SW 1271 (cell line): ENCODE measurements at places on chromosomes 6 and 20.

GRCh38 chr6:85456782-85457181, 6.9 kb downstream of the NT5E start:
- DNase-seq, result peak; percentile 38

GRCh38 chr6:40425192-40425919, 161.8 kb downstream of the LRFN2 start:
- no peak for DNase-seq

GRCh38 chr6:160810238-160810637, 108.2 kb downstream of the PLG start:
- DNase-seq, result no peak

- no peak for DNase-seq
Observed at GRCh38 chr6:24876499-24877465, 59.0 kb downstream of the RIPOR2 start.

- no peak for DNase-seq
Observed at GRCh38 chr6:37936150-37936549, 116.6 kb downstream of the ZFAND3 start.

GRCh38 chr6:147311218-147311617, 107.0 kb downstream of the STXBP5 start:
- no peak for DNase-seq

GRCh38 chr20:54095824-54096223, 25.4 kb upstream of the BCAS1 start:
- no peak for DNase-seq

GRCh38 chr6:101876431-101876830, 482.9 kb downstream of the GRIK2 start:
- DNase-seq, result no peak

DNA sequence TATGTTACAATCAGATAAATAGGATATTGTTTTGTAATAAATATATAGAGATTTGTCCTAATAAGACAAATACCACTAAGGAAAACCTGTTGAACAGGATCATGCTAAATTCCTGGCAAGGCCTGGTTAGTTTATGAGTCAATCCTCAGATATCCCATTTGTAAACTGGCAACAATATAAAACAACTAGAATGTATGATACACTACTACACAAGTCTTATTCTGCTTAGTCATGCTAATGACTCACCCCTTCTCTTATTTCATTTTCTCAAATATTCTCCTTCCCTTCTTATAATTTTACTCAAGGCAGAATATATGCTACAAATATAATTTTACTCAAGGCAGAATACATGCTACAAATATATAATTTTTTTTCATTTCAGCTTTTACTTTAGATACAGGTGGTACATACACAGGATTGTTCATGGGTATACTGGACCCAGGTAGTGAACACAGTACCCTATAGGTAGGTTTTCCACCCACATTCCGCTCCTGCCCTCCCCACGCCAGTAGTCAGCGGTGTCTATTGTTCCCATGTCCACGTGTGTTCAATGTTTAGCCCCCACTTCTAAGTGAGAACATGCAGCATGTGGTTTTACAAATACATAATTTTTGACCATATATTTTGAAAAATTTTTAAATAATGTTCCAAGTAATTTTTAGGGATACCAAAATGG, 6.3 kb downstream of the OSER1 start:
- DNase-seq, result peak; percentile 77

- no peak for DNase-seq
Observed at GRCh38 chr6:3414327-3415081, 42.3 kb downstream of the SLC22A23 start.

GRCh38 chr20:62786157-62786556, 10.1 kb upstream of the MRGBP start:
- DNase-seq, result no peak

GRCh38 chr6:130969791-130970491, 93.1 kb downstream of the EPB41L2 start:
- no peak for DNase-seq

GRCh38 chr6:3466488-3467219, 9.8 kb upstream of the SLC22A23 start:
- no peak for DNase-seq

DNA sequence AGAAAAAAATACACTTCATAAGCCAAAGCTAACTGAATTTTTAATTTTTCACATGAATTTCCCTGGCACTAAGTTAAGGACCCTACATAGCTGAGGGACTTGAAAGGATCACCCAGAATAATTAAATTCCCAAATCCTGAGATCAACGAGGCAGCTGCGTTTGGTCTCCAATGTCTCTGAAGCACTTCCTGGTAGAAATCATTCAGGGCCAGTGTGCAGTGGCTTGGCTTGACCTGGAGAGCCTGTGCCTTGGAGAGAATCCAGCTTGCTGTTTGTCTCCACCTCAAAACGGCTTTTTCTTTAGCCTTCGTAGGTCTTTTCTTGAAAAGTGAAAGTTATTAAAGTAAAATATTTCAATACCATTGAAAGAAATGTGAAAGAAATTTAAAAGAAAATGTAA, 92.4 kb downstream of the SMOC2 start:
- DNase-seq, result no peak

DNA sequence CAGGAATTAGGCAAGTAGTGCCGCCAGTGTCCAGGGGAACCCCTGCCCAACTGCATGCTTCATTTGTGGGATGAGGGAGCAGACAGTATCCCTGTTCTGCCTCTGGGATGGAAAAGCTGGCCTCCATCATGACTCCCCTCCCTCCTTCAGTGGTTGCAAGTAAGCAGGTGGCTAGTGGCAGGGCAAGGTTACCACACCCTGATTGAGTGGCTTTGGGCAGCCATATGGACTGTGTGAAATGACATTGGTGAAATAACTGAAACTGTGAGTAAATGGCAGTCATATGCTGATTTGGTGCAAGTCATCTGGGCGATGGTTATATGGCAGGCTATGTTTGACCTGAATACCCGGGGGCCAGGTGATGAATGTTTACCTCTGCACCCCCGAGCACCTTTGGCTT, 33.0 kb downstream of the HDDC2 start:
- no peak for DNase-seq

DNA sequence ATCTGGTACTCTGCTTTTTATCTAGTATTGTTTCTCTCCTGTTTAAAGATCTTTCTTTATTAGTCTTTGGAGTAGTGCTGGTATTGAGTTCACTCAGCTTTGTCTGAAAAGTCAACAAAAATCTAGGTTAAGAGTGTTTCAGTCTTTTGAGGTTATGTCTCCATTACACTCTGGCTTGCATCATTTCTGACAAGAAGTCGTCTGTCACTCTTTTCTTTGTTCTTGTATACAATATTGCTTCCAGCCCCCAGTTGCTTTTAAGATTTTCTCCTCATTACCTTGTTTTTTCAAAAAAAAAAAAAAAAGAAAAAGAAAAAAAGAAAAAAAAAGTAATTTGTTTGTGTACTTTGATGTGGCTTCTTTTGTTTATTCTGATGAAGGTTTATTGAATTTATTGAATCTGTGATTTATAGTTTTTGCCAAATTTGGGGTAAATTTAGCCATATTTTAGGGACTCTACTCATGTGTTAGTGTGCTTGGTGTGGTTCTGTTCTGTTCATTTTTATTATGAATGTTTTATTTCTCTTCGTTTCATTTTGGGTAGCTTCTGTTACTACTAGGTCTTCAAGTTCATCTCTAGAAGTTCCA, 408.9 kb downstream of the CDKAL1 start:
- DNase-seq, result no peak

DNA sequence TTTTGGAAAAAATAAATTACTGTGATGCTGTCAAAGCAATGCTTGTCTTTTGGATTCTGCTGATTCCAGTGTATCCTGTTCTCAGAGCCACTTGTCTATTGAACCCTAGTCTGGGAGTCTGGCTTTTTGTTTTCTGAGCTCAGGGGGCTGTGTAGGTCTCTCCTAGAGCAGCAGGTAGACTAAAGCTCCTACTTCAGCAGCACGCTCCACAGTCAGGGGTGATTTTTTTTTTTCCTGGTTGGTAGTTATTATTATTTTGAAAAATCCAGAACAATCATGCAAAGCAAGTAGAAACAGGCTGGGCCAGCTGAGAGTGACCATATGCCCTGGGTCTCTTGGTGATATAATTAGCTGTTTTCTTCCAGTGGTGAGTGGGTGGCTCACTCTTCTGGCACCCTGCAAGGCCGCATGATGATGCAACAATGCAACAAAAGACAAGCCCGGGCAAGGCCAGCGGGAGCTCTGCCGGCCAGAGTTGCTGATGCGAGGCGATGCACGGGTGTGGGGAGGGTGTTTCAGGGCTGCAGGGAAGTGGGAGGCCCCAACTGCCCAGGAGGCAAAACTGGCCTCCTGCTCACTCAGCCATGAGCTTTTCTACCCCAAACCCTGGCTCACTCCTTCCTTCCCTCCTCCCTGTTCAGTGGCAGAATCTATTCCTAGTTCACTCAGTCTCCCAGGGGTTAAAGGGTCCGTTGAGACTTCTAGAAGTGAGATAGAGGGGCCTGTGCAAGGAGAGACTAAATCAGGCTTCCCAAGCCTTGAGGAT, 11.5 kb upstream of the CDKN1A start:
- no peak for DNase-seq

DNA sequence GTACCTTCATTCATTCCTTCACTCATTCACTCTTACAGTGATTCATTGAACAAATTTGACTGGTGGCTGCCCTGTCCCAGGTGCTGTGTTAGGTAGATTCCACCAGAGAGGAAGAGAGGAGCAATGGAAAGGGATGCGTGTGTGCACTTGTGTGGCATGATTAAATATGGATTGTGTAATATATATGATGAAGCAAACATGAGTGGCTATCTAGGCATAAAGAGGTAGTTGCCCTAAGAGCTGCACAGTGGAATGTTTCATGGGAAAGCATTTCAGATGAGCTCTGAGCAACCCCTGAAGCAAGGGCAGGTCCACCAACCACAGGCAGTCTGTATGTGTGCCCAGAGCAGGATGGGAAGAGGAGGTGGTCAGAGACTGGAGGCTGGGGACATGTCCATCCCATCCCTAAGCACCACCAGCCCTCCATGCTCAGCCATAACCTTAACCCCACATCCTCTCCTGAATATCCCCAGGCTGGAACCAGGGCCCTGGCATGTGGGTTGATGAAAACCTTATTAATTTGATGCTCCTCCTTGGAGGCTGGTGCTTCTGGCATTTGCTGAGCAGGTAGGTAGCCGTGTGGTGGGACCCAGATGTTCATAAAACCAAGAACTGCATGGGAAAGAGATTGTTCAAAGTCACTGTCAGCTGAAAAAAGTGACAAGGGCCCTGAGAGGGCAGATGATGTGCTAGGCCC, 226.2 kb downstream of the SYNDIG1 start:
- no peak for DNase-seq

DNA sequence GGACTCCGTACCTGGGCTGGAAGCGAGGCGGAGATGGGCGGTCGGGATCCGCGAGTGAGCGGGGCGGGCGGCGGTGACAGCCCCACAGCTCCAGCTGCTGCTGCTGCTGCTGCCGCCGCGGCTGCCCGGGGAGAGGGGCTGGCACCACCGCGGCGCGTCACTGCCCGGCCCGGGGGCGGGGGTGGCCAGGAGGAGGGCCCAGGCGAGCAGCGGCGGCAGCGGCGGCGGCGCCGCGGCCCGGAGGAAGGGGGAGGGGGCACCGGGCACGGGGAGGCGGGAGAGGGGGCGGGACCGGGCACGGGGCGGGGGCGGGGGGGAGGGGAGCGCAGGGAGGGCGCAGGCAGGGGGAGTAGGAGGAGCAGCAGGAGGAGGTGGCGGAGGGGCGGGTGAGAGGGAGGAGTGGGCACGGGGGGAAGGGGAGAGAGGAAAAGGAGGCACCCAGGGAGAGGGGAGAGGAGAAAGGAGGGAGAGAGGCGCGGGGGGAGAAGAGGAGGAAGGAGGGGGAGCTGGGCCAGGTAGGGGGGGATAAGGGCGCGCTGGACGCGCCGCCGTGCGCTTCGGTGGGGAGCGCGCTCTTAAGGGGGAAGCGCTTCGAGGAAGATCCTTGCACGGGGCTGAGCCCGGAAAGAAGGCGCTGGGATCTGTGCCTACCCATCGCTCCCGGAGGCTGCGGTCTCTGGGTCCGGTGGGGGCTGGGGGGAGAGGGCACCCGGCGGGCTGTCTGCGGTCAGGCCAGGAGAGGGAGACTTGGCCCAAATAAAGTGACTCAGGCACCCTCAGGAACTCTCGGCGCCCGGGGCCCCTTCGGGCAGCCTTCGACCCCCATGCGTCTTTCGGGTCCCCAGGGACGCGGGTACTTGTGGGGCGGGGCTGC, 101.5 kb downstream of the NOL4L start:
- DNase-seq, result peak; percentile 79

GRCh38 chr6:2793534-2794151, 28.4 kb downstream of the WRNIP1 start:
- DNase-seq, result no peak
